ENCODE measurements at places on chromosomes 3 and 15.

GRCh38 chr15:72195101-72195511 lies 2.5 kb downstream of the GRAMD2A start:
- no peak overlapping the region for H3K27ac ChIP-seq
- H3K4me3 ChIP-seq: no peak overlapping the region
- peaks cover 4% of the 10 kb centered on the region for H3K36me3 ChIP-seq
- H3K27me3 ChIP-seq: peaks cover 14% of the 10 kb centered on the region
- H3K4me1 ChIP-seq: peaks cover 16% of the 10 kb centered on the region

DNA sequence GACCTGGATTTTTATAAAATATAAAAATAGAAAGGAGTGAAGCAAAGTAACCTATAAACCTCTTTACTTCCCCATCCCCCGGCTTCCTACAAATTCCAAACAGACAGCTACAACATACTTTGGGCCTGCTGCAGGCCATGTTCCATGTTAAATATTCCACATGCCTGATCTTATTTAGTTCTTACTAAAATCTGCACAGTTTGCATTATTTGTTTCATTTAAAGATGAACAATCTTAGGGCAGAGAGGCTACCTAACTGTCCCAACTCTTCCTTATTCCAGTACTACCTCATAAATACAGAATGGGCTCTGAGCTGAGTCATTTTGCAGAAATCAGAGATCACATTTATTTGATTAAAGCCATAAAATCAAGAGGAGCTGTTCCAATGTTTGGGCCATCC lies 665.0 kb downstream of the PDCD6IP start:
- H3K4me1 ChIP-seq: no peaks in the 10 kb centered on the region
- H3K27me3 ChIP-seq: no peaks in the 10 kb centered on the region
- no peaks in the 10 kb centered on the region for H3K36me3 ChIP-seq
- no peak overlapping the region for H3K27ac ChIP-seq
- DNase-seq: no peak
- no peak overlapping the region for H3K4me3 ChIP-seq

DNA sequence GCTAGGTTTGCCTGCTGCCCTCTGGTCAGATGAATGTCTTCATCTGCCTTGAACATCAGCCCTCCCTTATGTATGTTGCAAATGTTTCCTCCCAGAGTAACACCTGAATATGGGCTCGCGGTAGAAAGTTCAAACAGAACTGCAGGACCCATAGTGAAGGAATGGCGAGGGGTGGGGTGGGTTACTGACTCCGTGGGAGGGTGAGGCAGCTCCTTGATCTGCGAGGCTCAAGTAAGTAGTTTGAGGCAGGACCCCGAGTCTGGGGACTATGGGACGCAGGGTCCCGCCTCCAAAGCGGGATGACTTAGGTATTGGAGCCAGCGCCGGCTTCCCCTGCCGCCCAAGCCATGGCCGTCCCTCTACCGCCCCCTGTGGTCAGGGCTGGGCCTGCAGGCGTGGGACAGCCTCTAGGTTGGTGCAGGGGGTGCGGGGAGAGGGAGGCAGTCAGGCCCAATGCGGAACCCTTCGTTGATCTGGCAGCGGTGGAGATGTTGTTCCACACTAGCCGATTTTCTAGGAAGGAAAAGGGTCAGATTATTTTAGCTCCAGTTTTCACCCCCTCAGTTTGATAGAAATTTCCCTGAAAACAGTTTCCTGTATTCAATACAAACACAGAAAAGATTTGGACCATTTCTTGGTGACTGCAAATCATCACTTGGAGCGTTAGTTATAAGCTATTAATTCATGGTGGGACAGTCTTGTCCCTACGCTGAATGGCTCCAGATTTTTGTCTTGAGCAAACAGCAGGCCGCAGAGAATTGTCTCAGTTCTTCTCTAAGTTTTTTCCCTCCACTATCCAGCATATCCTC lies 72.3 kb downstream of the CORO2B start:
- no peak overlapping the region for H3K27ac ChIP-seq
- H3K4me3 ChIP-seq: no peak overlapping the region
- H3K4me1 ChIP-seq: no peaks in the 10 kb centered on the region
- H3K36me3 ChIP-seq: no peaks in the 10 kb centered on the region
- DNase-seq: peak; percentile 53

- no peak overlapping the region for H3K4me3 ChIP-seq
- H3K36me3 ChIP-seq: no peaks in the 10 kb centered on the region
- H3K4me1 ChIP-seq: no peaks in the 10 kb centered on the region
- no peaks in the 10 kb centered on the region for H3K27me3 ChIP-seq
- no peak for DNase-seq
- H3K27ac ChIP-seq: no peak overlapping the region
Measured at GRCh38 chr15:94875550-94875949, 644.2 kb downstream of the MCTP2 start.

- no peak for DNase-seq
- no peak overlapping the region for H3K27ac ChIP-seq
- peaks cover 6% of the 10 kb centered on the region for H3K36me3 ChIP-seq
- H3K4me3 ChIP-seq: no peak overlapping the region
- peaks cover 30% of the 10 kb centered on the region for H3K4me1 ChIP-seq
Measured at GRCh38 chr3:188431553-188431952, 277.6 kb downstream of the LPP start.

GRCh38 chr15:73308305-73308704 lies 60.5 kb downstream of the HCN4 start:
- DNase-seq: no peak
- H3K4me1 ChIP-seq: peaks cover 5% of the 10 kb centered on the region

DNA sequence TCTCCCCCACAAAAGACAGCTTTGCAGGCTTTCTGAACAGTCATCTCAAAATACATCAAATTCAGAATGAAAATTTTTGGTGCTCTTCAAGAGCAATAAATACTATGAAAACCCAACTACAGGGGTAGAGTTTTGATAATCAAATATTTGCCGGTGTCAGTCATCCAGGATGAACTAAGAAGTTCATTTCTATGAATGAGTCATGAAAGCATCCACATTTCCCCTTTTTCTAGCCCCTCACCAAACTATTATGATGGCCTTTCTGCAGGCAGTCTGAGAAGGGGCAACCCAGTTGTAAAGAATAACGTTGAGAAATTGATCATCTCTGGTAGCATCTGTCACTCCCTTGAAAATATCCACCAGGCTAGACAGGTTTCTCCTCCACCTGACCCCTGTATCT lies 3.1 kb upstream of the LPCAT4 start:
- peak overlapping the region; percentile 3 for H3K4me3 ChIP-seq
- peaks cover 34% of the 10 kb centered on the region for H3K4me1 ChIP-seq

DNA sequence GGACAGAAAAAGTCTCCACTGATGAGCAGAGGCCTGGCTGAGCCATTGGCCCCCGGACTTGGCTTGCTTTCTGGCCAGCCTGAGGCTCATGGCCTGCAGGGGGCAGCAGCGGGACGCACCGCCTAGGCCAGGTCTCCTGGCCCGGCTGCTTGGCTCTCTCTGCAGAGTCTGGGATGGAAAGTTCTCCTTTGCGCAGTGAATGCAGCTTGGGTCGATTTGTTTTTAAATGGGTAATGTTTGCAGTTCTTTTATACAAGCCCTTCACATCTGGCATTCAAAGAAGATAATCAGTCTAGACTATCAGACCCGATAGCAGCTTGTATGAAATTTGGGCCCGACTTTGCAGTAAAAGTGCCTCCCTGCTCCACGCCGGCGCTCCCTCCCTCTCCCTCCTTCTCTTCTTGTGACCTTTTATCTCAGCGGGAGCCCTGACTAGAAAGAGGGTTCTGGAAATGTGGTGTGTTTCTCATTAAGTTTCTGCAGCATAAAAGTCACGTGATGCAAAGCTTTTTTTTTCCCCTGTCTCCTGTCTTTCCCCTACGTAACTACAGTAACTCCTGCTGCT lies 59.9 kb downstream of the ZNF621 start:
- H3K27ac ChIP-seq: peak overlapping the region; percentile 31
- DNase-seq: peak; percentile 83
- H3K4me3 ChIP-seq: no peak overlapping the region

DNA sequence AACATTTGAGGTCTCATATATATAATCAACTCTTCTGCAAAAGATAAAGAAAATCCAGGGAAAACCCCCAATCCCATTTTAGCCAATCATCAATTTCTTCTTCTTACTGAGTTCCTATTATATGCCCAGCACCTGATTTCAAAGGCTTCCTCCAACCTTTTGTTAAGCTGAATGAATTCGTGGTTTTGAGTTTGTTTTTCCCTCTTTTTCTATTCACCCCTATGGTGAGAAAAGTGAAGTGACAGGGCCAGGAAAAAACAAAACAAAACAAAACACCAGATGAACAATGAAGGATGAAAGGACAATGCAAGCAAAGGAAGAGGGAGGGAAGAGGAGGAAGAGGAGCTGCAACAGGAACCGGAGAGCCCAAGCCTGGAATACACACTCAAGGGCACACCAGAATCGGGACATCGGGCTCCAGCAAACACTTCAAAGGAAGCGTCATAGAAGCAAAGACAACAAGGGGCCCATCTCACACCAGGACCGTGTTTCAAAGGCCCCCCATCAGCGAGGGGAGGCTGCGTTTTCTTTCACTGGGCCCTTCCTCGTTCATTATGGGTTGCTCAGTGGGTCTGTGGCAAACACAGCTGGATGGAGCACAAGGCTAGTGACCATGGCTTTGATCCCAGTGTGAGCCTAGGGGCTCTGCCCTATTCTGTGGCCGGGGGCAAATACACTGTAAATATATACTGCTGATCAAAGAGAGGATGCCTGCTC lies 50.2 kb downstream of the VGLL4 start:
- H3K4me1 ChIP-seq: peaks cover 36% of the 10 kb centered on the region
- no peaks in the 10 kb centered on the region for H3K27me3 ChIP-seq
- H3K27ac ChIP-seq: no peak overlapping the region
- no peak overlapping the region for H3K4me3 ChIP-seq
